ENCODE measurements at places on chromosomes 12 and 14.

DNA sequence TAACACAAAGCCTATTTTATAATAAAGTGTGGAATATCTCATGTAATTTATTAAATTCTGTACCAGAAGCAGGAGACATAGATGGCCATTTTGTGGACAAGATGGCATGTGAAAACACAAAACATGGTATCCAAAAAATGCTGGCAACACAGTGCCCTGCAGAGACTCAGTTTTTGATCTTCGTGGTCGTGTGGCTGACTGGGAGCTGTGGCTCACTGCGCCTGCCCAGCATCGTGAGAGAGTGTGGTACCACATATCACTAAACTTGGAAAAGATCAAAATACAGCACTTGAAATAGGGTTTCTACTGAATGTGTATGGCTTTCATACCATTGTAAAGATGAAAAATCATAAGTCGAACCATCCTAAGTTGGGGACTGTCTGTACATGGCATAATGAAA, 43.0 kb upstream of the MANSC4 start:
- DNase-seq, result no peak

GRCh38 chr12:82981150-82981549, 294.4 kb downstream of the TMTC2 start:
- no peak for DNase-seq

- no peak for DNase-seq
Measured at GRCh38 chr14:75132382-75133086, 5.7 kb upstream of the NEK9 start.

DNA sequence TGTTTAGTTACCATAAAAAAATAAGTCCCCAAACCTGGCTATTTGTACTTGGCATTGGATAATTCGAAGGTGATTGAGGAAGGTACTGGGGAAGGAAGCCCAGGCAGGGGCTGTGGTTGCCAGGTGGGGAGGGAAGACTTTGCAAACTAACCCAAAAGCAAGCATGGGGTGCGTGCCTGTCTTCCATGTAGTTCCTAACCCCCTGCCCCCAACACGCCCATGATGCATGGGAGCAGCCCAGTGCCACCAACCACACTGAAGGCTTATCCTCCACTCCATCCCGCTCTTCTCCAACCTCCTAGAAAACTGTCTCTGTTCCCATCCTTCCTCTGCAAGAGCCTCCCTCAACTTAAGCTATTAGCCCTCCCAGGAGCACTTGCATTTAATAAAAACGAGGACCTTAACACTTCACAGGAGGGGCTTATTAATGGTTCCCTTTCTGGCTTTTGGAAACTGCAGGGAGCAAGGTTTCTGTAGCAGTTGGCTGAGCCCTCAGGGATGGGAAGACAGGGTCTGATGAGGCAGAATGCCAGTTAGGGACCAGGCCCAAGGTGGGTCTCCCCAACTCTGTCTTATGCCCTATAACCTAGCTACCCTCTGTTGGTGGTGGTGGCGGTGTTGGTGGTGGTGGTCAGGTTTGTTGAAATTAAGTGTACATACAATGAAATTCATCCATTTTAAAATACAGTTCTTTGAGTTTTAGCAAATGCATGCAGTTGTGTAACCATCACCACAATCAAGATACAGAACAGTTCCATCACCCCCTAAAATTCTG, 96.0 kb downstream of the ZFP36L1 start:
- DNase-seq, result no peak

All from activated T-helper 1 cell treated with anti-CD3 and anti-CD28 coated beads, Interleukin-2, amount 50 U/mL, for 16 hours (primary cell).